ENCODE measurements at places on chromosomes 2 and 18. TPM values are rescaled to one million over a fixed set of nuclear protein-coding genes. Genes with fewer than 3 reads are reported as not detected.

Gene SH3RF3
- total RNA-seq: 6.3 TPM

Gene LIPT1
- total RNA-seq: 11.1 TPM

Gene C2orf66
- total RNA-seq: 0.55 TPM

Gene NBAS
- total RNA-seq: 91.9 TPM

Gene SERPINB13
- total RNA-seq: 0.33 TPM

Measured in camera-type eye (tissue), 1 donor.